Renal cortex interstitium (tissue), 15 donors: ENCODE measurements at places on chromosomes 4 and X. TPM values are rescaled to one million over a fixed set of nuclear protein-coding genes. Genes with fewer than 3 reads are reported as not detected.

GRCh38 chr4:168449719-168450452, 30.4 kb downstream of the DDX60L start:
- no peak for DNase-seq

DNA sequence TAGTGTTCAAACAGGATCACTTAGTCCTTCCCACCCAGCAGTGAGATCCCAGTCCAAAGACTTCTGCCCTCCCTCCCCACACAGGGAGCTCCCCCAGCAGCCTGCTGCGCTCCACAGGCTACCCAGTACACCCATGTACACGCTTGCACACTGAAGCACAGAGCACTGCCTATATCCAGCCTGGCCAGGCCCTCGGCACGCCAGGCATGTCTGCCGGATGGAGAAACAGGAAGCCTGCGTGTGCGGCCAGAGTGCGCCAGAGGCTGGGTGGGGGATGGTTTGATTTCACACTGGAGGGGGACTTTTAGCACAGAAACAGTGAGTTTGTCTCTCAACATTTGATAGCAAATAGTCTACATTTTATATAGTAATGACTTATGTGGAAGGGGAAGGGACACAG, 833.5 kb upstream of the IGFBP7 start:
- no peak for DNase-seq

GRCh38 chr4:87423317-87424098, 1.1 kb downstream of the NUDT9 start:
- DNase-seq: no peak

GRCh38 chrX:120468479-120468824, 644 bp downstream of the LAMP2 start:
- no peak for DNase-seq

- DNase-seq: peak; percentile 9
Observed at GRCh38 chr4:180766944-180767729, 1476.1 kb upstream of the TENM3 start.

GRCh38 chr4:98166731-98167041, 23.4 kb upstream of the STPG2 start:
- DNase-seq: no peak

DNA sequence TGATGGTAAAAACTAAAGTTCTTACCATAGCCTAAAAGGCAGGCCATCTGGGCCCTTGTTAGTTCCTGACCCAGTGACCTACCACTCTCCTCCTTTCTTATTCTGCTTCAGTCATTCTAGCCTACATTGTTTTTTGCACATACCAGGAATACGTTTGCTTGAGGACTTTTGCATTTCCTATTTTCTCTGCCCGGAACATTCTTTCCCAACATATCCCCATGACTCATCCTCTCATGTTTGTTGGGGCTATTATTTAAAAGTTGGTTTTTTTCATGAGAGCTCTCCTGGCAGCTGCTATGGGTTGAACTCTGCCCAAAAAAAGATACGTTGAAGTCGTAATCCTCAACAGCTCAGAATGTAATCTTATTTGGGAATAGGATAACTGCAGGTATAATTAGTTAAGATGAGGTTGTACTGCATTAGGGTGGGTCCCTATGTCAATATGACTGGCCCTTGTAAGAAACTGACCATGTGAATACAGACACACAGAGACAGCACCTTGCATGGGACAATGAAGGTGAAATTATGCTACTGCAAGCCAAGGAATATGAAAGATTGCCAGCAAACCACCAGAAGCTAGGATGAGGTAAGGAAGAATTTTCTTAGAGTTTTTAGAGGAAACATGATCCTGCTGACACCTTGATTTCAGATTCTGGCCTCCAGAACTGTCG, 138.3 kb upstream of the PDHA2 start:
- no peak for DNase-seq

DNA sequence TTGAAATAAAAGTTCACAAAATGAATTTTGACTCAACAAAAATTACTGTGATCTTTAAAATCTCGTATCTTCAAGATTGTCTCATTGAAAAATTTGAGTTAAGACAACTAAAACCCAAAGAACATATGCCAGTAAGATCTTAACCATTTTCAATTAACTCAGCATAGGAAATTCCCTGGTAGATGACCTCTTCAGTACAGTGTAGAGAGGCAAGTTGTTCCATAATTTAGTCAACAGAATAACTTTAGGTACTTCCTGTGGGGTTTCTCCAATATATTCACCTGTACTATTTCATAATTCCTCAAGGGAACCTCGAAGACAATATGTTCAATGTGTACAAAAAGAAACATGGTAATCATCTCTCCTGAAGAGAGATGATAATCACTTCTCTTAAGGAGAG, 145.3 kb downstream of the COL25A1 start:
- DNase-seq: no peak

- DNase-seq: no peak
Observed at GRCh38 chrX:106178826-106179225, 10.7 kb downstream of the PWWP3B start.

GRCh38 chr4:1408418-1408817, 2.2 kb upstream of the NKX1-1 start:
- DNase-seq: no peak

DNA sequence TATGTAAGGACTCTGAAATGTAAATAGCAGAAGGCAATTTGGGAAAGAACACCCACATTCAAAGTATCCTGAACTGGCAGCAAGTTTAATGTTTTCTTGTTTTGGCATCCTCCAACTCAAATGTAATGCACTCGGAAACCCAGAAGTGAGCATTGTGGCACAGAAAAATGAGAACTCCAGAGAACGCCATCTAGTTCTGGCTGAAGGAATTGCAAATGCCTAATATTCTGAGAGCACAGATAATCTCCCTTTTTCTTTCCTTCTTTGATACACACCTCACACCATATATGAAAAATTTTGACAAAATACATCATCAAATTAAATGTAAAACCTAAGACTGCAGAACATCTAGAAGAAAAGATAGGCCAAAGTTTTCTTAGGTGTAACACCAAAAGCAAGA, 52.1 kb downstream of the PWWP3B start:
- no peak for DNase-seq

PHOX2B gene
- 0.09 TPM for polyA plus RNA-seq

FMR1NB gene
- 0.20 TPM for polyA plus RNA-seq

UGT2A1 gene
- polyA plus RNA-seq: 4.9 TPM

SMAD1 gene
- polyA plus RNA-seq: 57.8 TPM

CNGA2 gene
- not detected for polyA plus RNA-seq

TMEM164 gene
- 36.6 TPM for polyA plus RNA-seq
